Esophagus squamous epithelium (tissue), 5 donors: ENCODE measurements at places on chromosomes 16 and 17. TPM values are rescaled to one million over a fixed set of nuclear protein-coding genes. Genes with fewer than 3 reads are reported as not detected.

SLC38A8 gene
- not detected for total RNA-seq

GRCh38 chr17:41101586-41102259 is at the start of gene KRTAP4-16:
TSS of gene KRTAP4-16 (minus strand) at chr17:41102209. CDS start at chr17:41102209, 0 bp downstream.
- no peak within 1 kb of the TSS for H3K4me3 ChIP-seq
- no peak within 1 kb of the TSS for H3K27ac ChIP-seq
- no peak for DNase-seq

DNA sequence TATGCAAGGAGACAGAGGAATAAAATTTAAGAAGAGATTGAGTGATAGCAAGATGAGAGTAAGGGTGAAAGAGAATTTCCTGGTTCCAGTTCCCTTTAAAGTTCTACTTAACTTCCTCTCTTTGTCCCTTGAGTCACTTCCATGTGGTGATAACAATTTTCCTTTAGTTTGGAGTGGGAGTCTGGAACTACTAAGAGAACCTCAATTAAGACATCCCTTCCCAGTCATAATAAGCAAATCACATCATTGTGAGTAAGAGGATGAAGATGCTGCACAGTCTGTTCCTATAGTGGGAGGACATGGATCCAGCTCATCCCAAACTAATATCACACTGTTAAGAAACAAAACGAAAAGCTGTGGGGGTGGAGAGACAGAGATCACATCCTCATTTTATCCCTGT is 24.4 kb downstream of the TBX21 start:
- no peak for DNase-seq
- no peak overlapping the region for H3K4me3 ChIP-seq
- no peaks in the 10 kb centered on the region for H3K4me1 ChIP-seq
- H3K27ac ChIP-seq, result no peak overlapping the region
- no peaks in the 10 kb centered on the region for H3K36me3 ChIP-seq
- H3K27me3 ChIP-seq, result no peaks in the 10 kb centered on the region

CRISPLD2 gene
- 6.0 TPM for total RNA-seq

ABI3 gene
- 3.0 TPM for total RNA-seq

HSF5 gene
- not detected for total RNA-seq

DNA sequence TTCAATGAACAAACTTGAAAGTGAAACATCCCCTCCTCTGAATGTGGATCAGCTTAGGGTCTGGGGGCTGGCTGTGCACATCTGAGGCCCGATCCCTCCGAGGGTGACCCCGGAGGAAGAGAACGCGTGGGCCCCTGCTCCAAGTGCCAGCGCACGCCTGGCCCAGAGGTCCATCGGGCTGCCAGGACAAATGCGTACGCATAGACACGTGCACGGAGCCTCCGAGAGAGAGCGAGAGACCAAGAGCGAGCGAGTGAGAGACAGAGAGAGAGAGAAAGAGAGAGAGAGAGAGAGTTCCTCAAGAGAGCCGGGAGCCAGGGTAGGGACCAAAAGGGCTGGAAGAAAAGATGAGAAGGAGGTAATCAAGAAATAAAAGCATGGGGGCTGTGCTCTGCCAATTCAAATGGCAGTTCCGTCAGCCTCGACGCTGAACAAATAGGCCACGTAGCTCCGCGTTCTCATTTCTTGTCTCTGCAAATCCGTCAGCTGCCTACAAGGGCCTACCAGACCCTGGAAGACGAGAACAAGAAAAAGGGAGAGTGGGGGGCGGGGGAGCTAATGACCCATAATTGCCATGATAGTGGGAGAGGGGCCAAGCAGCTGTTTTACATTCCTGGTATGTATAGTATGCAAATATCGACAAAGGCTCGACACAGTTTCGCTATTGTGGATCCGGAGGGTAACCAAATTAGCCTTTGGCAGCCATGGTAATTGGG is 435.3 kb upstream of the ZFHX3 start:
- no peak for DNase-seq
- H3K4me3 ChIP-seq, result no peak overlapping the region
- H3K27ac ChIP-seq, result no peak overlapping the region
- no peaks in the 10 kb centered on the region for H3K27me3 ChIP-seq
- no peaks in the 10 kb centered on the region for H3K4me1 ChIP-seq
- no peaks in the 10 kb centered on the region for H3K36me3 ChIP-seq

DNA sequence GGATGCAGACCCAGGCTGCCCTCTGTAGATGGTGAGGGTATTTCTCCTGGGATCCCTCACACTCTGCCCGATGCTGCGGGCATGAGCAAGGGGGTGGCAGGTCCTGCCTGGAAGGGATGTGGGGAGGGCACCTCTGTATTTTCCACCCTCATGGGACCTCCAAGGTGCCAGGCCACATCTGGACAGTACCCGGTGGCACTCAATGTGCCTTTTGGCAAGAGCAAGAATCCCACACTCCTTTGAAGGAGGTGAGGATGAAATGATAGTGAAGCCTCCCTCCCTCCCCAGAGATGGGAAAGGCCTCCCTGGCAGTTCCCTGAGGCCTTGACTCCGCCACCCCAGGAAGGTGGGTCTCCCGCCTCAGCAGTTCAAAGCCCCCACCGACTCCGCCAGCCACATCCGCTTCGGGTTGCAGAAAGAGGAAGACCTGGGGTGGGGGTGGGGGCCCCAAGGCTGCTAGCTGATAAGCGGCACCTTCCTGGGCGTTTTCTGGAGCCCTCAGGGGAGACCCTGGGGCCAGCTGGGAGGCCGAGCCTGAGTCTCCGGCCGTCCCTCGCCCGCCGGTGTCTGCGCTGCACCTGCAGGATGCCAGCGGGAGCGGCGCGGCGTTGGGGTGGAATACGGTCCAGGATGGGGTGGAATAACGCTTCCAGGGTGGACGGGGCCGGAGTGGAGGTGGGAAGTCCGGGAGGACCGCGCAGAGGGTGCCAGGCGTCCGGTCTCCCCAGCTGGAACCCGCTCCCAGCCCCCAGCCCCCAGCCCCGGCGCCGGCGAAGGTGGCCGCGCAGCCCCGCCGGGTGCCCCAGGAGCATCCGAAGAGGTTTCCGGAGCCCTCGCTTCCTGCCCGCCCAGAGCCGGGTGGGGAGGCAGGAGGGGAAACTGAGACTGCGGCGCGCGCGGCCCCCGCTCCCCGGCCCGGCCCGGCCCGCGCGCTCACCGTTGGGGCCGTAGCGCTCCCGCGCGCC is 718 bp downstream of the ATP2A3 start:
- peak overlapping the region; percentile 84 for H3K4me3 ChIP-seq
- DNase-seq, result peak; percentile 57
- no peaks in the 10 kb centered on the region for H3K36me3 ChIP-seq
- peaks cover 71% of the 10 kb centered on the region for H3K4me1 ChIP-seq
- H3K27me3 ChIP-seq, result peaks cover 6% of the 10 kb centered on the region
- peak overlapping the region; percentile 86 for H3K27ac ChIP-seq

DNA sequence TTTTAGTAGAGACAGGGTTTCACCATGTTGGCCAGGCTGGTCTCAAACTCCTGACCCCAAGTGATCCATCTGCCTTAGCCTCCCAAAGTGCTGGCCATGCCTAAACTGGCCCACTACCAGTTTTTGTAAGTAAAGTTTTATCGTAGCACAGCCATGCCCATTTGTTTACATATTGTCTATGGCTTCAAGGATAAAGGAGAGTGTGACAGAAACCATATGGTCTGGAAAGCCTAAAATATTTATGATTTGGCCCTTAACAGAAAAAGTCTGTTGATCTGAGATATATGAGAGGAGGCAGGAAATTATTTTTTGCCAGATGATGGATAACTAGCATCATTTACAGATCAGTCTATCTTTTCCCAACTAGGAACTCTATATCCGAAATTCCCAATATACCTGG is 4.5 kb downstream of the AKAP10 start:
- H3K4me1 ChIP-seq, result peaks cover 30% of the 10 kb centered on the region
- peaks cover 12% of the 10 kb centered on the region for H3K36me3 ChIP-seq
- H3K27ac ChIP-seq, result no peak overlapping the region
- H3K27me3 ChIP-seq, result no peaks in the 10 kb centered on the region
- H3K4me3 ChIP-seq, result no peak overlapping the region

RABEP2 gene
- 47.2 TPM for total RNA-seq

GRCh38 chr16:64391063-64391600 is 730.7 kb downstream of the CDH11 start:
- DNase-seq, result no peak
- no peaks in the 10 kb centered on the region for H3K4me1 ChIP-seq
- H3K27ac ChIP-seq, result no peak overlapping the region
- H3K27me3 ChIP-seq, result no peaks in the 10 kb centered on the region
- no peaks in the 10 kb centered on the region for H3K36me3 ChIP-seq

DNA sequence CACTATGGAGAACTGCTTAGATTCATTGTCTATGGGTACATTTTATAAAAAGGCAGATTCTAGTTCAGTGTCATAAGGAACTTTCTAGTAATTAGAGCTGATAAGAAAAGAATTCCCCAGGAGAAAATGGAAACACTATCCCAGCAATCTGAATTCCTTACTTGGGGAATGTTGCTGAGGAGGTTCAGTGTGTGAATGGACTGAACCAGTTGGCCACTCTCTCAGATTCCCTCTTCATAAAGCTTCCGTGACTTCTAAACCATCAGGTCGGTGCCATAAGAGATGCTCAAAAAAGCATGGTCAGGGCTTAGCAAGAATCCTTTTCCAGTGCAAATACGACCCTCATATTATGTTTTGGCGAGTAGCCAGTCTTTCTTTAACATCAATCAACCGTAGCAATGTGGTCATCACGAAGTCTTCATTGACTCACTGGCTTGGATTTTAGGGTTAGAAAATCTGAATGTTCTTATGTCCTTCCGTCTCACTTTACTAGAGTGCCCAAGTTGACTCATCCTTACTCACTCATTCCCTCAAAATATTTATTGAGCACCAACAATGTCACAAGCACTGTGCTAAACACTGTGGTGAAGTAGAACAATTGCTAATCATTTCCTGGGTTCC is 102.7 kb upstream of the HLF start:
- H3K4me3 ChIP-seq, result no peak overlapping the region
- H3K27ac ChIP-seq, result no peak overlapping the region
- no peak for DNase-seq
- peaks cover 13% of the 10 kb centered on the region for H3K4me1 ChIP-seq

DNA sequence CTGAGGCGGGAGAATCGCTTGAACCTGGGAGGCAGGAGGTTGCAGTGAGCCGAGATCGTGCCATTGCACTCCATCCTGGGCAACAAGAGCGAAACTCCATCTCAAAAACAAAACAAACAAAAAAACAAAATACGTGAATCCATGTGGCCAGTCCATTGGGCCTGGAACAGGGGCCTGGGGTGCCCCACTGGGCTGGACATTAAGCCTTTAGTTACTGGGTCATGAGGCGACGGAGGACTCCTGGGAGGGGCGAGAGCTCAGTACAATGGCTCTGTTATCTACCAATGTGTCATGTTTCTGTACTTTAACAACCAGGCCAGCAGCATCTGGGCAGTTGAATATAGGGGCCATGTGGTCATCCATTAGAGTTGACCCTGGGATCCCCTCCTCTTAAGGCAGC is 18.9 kb upstream of the CLEC18A start:
- DNase-seq, result no peak
- H3K27me3 ChIP-seq, result no peaks in the 10 kb centered on the region
- peaks cover 31% of the 10 kb centered on the region for H3K36me3 ChIP-seq
- H3K4me1 ChIP-seq, result no peaks in the 10 kb centered on the region
- no peak overlapping the region for H3K4me3 ChIP-seq

DNA sequence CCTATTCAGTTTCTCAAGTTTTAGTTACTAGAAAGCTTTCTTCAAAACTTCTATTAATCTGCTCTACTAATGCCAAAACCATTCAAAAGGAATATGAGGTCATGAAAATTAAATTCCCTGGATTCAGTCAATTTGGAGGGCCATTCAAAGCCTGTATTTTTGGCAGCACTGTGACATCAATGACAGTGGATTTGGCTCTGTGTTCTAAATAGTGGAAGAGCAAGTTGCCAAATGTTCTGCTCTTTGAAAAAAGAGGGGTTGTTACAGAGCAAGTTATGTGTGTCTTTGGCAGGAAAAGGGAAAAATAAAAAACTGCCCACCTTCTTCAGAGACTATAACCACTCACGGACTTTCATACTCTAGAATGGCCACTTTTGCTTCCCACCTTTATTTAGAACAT is 3.2 kb upstream of the C16orf46 start:
- H3K4me1 ChIP-seq, result peaks cover 15% of the 10 kb centered on the region
- H3K36me3 ChIP-seq, result no peaks in the 10 kb centered on the region
- no peak for DNase-seq
- no peak overlapping the region for H3K4me3 ChIP-seq

GRCh38 chr17:77925831-77926543 is 32.5 kb upstream of the TNRC6C start:
- H3K4me3 ChIP-seq, result no peak overlapping the region
- no peaks in the 10 kb centered on the region for H3K27me3 ChIP-seq
- no peaks in the 10 kb centered on the region for H3K4me1 ChIP-seq
- H3K27ac ChIP-seq, result no peak overlapping the region

DNA sequence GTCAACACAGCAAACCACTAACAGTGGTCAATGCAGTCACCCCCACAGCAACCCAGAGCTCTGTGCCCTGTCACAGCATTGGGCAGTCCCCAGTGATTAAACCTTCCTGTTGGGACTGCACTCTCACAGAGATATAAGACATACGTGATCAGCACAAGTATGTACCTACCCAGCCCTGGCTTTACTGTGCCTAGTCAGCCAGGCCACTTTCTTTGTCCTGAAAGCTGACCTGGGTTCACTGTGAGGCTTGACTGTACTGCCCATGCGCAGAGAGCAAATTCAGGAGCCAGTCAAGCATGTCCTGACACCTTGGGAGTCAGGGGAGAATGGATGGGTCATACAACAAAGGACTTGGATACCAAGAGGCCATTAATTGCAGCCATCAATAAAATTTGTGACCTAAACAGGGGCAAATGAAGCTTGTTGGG is 10.9 kb upstream of the TMEM170A start:
- H3K27ac ChIP-seq, result peak overlapping the region; percentile 61
- peaks cover 13% of the 10 kb centered on the region for H3K4me1 ChIP-seq
- DNase-seq, result no peak
- H3K27me3 ChIP-seq, result no peaks in the 10 kb centered on the region
- H3K36me3 ChIP-seq, result no peaks in the 10 kb centered on the region

ZG16 gene
- not detected for total RNA-seq

DNA sequence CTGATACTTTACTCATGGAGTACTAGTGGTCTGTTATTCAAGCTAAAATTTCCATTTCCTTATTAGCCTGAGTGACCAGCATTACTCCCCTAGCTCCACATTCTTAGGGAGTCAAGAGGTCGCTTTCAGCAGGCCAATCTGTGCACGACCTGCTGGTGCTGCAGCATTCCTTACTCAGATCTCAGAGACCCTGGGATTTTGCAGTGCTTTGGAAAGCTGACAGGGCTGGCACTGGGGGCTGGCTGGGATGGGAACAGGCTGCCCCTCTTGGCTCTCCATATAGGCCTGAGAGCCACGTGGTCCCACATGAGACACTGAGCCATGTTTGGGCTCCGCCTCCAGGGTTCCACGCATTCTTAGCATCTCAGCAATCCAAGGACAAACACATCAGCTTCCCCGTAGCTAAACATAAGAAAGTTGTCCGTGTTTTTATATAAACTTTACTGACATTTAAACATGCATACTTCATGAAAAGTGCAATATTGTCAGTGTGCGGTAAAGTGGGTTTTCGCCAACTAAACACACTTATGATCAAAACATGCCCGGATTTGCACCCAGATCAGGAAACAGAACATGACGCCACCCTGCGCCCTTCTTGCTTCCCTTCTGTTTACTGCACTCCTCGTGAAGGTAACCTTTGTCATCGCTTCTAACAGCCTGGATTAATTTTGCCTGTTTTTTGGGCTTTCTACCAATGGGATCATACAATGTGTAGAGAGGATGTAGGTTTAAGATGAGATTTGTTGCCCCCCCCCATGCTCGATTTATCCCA is 254.5 kb upstream of the CACNG5 start:
- no peaks in the 10 kb centered on the region for H3K27me3 ChIP-seq
- H3K4me3 ChIP-seq, result no peak overlapping the region
- no peaks in the 10 kb centered on the region for H3K36me3 ChIP-seq
- peaks cover 27% of the 10 kb centered on the region for H3K4me1 ChIP-seq
- no peak for DNase-seq
